ENCODE measurements at places on chromosomes 2 and 18.

DNA sequence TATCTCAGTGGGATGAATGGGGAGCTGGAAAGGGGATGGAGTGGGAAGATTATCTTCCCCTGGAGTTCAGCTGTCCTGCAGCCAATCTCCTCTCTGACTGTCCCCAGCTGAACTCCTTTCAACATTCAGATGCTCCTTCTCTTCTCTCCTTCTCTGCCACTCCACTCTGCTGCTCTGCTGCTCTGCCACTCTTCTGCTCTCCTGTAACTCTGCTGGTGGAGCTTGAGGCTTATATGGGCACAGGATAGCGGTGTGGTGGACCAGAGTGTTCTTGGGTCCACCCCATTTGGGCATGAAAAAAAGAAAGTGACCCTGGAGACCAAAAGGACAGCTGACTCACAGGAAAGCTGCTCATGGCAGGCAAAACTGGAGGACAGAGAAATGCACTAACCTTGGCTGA is 26.6 kb downstream of the FAHD2B start:
- no peak for DNase-seq

DNA sequence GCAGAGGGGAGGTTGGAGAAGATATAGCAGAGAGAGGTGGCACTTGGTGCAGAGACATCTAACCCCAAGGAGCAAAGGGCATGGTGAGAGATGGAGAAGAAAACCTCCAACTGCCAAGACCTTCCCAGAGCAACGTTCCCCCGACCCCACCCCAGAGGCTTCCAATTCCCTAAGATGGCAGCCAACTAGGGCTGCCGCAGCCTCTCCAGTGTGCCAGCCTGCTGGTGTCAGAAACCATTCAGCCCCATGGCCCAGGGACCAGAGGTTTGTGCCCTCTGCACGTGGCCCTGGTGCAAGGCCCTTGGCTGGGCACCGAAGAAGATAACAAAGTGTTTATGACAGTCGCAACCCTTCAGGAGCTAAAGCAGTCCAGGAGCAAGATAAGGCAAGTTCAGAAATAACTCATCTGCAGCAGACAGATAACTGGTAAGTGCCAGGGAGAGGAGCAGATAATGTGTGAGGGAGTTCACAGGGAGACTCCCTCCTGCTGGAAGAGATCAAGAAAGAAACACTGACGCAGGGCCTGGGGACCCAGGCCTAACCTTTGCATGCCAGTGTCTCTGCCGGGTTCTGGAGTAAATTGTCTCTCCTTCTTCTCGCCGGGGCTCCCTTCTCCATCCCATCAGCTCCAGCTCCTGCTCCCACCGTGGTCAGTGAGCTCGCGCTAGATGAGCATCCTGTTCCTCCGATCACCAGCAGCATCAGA is 66.1 kb upstream of the ID2 start:
- DNase-seq = no peak

- DNase-seq = no peak
Measured at GRCh38 chr2:37599688-37600525, 71.5 kb downstream of the CDC42EP3 start.

GRCh38 chr2:235146206-235146605 is 194.4 kb downstream of the SH3BP4 start:
- DNase-seq = no peak

- peak; percentile 82 for DNase-seq
Measured at GRCh38 chr2:233165895-233166661, 85.4 kb upstream of the ATG16L1 start.

Data from CD14-positive monocyte (primary cell).